ENCODE measurements at places on chromosomes 2 and 18.

DNA sequence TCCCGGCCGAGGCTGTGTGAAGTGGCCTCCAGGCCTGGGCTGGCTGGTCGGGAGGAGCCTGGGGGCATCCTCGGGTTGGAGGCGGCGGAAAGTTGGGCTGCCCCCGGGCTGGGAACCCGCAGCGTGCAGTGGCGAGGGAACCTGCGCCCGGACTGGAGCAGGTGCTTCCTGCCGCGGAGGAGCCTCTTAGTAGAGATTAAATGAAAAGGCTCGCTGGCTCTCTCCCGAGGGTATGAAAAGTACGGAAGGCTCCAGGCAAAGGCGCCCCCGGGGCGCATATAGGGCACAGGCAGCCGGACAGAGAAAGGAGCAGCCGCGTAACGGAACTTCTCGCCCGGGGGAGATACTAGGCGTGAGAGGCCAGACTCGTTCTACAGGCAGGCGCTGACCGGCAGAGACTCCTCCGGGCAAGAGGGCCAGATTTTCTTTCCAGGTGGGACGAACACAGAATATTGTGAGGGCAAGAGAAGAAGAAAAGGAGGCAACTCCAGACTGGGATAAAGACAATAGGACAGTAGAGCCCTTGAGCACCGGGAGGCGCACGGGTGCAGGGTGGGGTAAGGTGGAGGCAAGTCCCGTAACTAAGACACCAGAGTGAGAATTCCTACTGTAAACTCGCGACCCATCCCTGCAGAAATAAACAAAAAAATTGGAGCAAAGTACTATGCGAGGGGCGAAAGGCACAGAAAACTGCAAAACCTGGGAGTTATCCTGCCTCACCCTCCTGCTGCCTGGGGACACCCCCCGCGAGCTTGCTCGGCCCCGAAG is 816 bp downstream of the CDH2 start:
- no peak for DNase-seq

GRCh38 chr2:119700866-119701265 is 21.9 kb downstream of the TMEM177 start:
- DNase-seq: no peak

DNA sequence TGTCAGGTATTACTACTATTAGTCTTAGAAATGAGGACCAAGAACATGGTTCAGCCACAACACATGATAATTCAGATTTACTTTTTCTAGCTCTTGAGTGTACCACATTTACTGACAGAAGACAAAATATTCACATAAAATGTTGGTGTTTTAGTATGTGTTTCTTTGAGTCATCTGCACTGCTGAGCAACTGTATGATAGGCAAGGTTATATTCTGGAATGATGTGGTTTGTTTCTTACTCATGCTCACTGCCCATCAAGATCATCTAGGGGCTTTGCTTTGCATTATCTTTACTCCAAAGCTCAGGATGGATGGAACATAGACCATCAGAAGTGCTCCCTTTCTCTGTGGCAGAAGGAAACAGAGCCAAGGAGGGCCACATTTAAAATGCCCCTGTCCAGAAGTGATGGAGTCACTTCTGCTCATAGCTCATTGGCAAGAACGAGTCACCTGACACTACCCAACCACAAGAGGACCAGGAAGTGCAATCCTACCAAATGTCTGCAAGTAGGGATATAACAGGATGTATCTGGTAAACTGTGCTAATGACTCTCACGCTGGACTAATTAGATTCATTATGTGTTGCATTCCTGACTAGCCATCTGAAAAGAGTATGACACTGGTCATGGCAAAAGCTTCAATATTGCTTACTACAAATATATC is 81.5 kb downstream of the DIS3L2 start:
- DNase-seq: peak; percentile 11

GRCh38 chr2:68846091-68846490 is 25.1 kb downstream of the BMP10 start:
- no peak for DNase-seq

GRCh38 chr2:215361211-215361875 is 49.5 kb downstream of the ATIC start:
- no peak for DNase-seq

DNA sequence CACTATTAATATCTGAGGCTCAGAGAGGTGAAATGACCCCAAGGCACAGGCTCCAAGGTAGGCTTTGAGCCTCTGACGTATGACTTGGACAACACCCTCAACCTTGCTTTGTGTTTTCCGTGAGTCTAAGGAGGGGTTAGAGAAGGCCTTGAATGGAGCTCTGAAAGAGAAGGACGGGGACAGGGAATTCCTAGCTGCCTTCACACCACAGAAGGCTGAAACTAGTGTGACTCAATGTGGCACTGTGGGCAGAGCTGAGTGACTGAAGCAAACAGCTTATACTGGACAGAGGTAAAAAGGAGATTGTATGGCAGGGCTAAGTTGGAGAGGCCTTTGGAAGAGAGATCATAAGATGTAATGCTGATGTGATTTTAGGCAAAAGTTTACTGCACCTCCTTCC is 3.5 kb upstream of the NCK2 start:
- DNase-seq: no peak

GRCh38 chr2:204272089-204272488 is 273.2 kb upstream of the PARD3B start:
- no peak for DNase-seq

- no peak for DNase-seq
Observed at GRCh38 chr2:112483042-112483473, 1.1 kb downstream of the TTL start.

DNA sequence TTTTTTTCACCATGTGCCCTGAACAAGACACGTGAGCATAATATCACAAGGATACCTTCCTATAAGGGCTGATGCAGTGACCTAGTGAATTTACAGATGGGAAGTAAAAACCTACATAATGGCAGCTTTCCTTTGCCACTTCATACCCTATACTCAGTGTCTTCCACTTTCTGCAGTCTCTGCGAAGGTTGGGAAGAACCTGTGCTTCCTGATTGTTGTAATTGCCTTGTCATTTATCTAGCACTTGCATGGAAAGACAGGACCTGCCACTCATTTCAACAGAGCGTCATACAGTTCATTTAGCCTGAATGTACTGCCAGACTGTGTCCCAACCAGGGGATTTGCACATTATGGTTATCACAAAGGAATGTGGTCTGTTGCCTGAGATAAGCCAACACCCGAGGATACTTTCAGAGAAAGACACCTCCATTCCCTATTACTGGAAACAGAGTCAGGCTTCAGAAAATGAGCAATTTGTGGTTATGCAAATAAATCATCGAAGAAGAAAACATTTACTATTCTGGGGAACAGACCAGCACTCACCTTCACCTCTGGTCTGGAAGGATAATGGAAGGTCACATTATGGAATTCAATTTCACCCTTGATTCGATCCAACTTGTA is 55.0 kb downstream of the ABCB11 start:
- DNase-seq: no peak

GRCh38 chr2:236081171-236081570 is 87.0 kb downstream of the GBX2 start:
- no peak for DNase-seq

DNA sequence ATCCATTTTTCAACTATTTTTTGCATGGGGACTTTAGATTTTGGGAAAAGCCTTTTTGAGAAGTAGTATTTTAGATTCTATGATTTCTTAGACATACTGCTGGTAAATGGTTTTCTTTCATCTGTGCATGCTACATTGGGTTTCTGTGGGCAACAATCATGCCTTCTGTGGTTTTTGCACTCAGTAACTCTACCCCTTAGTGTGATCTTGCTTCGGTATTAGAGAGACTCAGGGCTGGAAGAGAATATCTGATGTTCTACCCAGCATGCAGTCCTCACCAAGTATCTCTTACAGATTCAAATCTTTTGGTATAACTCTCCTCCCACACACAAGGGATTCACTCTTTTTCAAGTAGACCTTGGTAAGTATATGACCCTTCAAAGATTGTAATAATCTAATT is 183.0 kb downstream of the PMAIP1 start:
- DNase-seq: no peak

All from BJ (cell line).